ENCODE measurements at places on chromosomes 7 and 10. TPM values are rescaled to one million over a fixed set of nuclear protein-coding genes. Genes with fewer than 3 reads are reported as not detected.

DNA sequence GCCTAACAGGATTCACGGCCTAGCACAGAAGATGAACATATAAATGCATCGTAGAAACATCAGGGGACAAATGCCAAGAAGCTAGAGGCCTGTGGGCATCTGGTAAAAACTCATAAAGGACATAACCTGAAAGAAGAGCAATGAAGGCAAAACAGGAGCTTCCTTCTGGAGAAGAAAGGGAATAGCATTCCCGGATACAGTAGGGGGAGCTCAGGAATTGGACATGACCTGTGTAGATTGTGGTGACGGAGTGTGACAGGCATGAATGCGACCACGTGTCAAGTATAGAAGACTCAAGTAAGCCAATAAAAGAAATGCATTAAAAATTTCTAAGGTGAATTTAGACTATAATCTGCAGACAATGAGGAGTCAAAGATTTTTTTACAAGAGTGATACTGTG lies 270.1 kb downstream of the AGMO start:
- H3K36me3 ChIP-seq: no peaks in the 10 kb centered on the region
- no peak overlapping the region for H3K27ac ChIP-seq
- no peaks in the 10 kb centered on the region for H3K4me1 ChIP-seq
- H3K27me3 ChIP-seq: no peaks in the 10 kb centered on the region
- no peak for DNase-seq

DNA sequence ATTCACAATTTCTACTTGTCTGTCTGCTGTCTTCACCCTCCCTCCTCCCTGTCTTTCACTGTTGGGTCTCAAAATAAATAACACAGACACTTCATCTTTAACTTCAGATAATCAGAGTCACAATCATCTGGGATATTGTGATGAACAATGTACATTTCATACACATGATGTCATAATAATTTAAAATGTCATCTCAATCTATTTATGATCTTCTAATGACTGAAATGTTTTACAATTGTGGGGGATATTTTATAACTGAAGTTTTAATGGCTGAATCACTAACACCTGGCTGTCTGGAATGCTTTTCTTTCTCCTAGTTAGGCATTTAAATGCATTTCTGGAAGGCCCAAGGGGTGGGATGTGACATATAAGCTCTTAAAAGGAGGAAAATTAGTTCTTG lies 859.8 kb downstream of the LRMDA start:
- H3K4me1 ChIP-seq: no peaks in the 10 kb centered on the region
- H3K27ac ChIP-seq: no peak overlapping the region

DNA sequence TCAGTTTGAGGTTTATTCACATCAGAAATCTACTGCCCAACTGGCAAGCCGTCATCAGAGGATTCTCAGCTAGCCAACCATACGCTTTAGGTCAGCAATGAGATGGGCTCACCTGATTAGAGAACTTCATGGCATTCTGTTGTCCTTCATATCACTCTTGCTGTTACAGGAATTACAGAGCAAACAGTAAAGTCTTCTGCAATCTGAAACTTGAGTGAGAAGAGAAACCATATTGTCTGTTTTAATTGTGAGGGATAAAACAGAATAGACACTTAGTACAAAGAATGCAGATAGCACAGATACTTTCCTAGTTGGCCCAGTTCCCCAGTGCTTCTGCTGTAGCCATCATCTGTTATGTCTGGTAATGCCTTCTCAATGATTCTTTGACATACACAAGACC lies 366.6 kb downstream of the EXOC4 start:
- H3K4me1 ChIP-seq: no peaks in the 10 kb centered on the region
- no peak for DNase-seq
- no peak overlapping the region for H3K4me3 ChIP-seq
- H3K27ac ChIP-seq: no peak overlapping the region
- H3K27me3 ChIP-seq: no peaks in the 10 kb centered on the region
- H3K36me3 ChIP-seq: no peaks in the 10 kb centered on the region

GRCh38 chr7:47501406-47501805 lies 80.5 kb downstream of the TNS3 start:
- peaks cover 56% of the 10 kb centered on the region for H3K36me3 ChIP-seq
- H3K27me3 ChIP-seq: no peaks in the 10 kb centered on the region
- H3K27ac ChIP-seq: no peak overlapping the region
- peaks cover 78% of the 10 kb centered on the region for H3K4me1 ChIP-seq

GRCh38 chr7:106493041-106493731 lies 167.8 kb downstream of the CCDC71L start:
- no peak for DNase-seq
- no peak overlapping the region for H3K4me3 ChIP-seq
- H3K27ac ChIP-seq: no peak overlapping the region

DNA sequence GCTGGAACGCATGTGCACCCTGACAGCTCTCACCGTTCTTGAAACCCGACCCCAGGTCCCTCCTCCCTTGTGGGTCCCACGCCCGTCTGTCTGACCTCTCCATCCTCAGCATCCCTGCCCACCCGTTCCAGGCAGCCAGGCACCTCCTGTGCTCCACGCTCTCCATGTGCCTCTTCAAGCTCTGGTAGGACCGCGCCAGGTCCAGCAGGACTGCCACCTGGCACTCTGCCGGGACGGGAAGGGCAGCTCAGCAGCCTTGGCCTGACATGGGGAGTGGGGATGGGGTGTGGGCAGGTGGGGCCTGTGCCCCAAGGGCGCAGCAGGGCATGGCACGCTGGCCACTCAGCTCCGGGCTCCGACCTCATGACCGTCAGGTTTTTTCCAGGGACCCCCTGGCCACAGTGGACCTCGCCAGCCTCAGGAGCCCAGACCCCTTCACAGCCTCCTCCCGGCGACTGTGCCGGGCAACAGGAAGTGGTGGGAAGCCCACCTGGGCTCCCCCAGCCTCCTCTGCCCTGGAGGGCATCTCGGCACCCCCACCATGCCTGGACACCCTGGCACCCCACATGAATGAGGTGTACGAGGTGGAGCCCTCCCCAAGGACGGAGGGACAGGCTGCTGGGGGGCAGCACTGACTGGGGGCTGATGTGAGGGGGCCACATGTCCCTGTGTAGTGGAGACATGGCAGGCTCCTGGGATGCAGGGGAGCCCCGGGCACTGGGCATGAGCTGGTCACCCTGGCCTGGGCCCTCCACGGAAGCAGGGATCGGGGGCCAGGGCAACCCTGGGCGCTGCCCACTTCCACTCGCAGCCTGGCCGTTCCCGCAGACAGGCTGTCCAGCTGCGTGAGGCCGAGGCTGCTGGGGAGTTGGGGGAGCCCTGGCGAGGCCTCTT lies 25.1 kb upstream of the NKX6-2 start:
- H3K4me1 ChIP-seq: no peaks in the 10 kb centered on the region
- H3K27ac ChIP-seq: no peak overlapping the region
- no peak overlapping the region for H3K4me3 ChIP-seq

- peaks cover 48% of the 10 kb centered on the region for H3K36me3 ChIP-seq
- DNase-seq: no peak
- H3K27ac ChIP-seq: no peak overlapping the region
- no peaks in the 10 kb centered on the region for H3K4me1 ChIP-seq
- H3K27me3 ChIP-seq: no peaks in the 10 kb centered on the region
- no peak overlapping the region for H3K4me3 ChIP-seq
These were observed 7.7 kb downstream of the ZSCAN25 start for GRCh38 chr7:99624484-99624883.

Gene LEP
- not detected for total RNA-seq

Gene ABCC2
- total RNA-seq: 181 TPM

Gene LRRC18
- total RNA-seq: not detected

Data from HepG2 (cell line).